ENCODE measurements at places on chromosomes 1 and 21.

DNA sequence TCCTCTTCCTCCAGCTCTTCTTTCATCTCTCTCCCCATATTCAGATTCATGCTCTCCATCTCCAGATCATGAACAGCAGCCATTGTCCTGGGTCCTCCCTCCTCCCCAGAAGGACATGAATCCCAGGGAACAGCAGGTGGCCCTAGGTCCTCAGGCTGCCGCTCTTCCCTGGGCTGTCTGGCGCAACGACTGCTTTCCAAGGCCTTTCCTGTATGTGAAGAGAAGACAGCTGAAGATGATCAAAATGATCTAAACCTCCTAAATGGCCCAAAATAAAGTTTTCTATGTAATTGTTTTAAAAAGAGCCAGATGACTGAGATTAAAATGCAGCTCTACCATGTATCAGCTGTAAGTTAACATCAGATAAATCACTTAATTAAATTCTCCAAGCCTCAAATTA lies 22.5 kb downstream of the RHBDL2 start:
- peak; percentile 11 for DNase-seq

DNA sequence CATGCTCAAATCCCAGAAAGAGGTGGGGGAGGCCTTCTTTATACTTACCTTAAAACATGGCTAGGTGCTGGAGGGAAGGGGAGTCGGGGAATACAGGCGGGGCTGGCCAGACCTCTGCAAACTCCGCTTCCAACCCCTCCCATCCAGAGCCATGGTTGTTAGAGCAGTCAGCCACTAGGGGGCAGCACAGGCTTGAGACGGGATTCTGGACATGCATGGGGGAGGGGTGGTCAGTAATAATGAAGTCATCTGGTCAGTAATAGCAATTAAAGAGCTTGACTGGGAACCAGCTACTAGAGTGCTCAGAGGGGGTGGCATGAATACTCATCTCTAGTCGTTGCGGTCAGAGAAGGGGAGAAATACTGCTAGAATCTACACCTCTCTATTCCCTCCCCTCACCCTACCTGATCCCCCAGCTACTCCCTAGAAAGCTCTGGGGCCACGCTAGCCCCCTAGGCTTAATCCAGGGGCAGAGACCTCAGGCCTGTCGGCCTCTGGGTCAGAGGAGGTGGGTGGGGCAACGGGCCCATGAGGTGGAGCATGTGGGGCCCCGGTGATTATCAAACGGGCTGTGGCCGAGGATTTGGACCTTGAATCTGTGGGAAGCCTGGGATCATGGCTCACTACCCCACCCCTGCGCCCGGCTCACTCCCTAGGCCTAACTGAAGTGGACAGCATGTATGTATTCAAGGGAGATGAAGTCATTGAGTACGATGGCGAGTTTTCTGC lies 2.9 kb downstream of the CASQ1 start:
- DNase-seq, result peak; percentile 86

- no peak for DNase-seq
Measured at GRCh38 chr1:36157115-36157903, 1.3 kb downstream of the MAP7D1 start.

- no peak for DNase-seq
Measured at GRCh38 chr1:177558372-177558771, 387.6 kb downstream of the BRINP2 start.

DNA sequence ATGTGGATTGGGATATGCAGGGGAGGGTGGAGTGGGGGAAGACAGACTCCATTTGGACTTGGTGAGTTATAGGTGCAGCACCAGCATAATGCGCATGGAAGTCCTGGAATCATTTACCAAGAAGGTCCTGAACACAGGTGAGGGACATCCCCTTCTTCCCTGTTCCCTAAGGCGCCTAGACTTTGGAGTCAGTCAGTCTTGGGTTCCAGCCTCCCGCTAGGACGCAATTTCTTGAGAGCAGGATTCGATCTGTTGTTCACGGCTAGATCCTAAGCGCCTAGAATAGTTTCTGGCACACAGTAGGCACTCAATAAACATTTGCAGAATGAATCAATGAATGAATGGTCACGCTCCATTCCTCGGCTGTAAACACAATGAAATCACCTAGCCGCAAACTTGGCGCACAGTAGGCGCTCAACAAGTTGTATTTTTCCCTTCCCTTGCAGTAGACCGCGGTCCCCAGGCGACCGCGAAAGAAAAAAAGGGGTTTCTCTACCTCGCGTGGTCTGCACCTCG lies 1.0 kb upstream of the AK4 start:
- DNase-seq, result no peak

DNA sequence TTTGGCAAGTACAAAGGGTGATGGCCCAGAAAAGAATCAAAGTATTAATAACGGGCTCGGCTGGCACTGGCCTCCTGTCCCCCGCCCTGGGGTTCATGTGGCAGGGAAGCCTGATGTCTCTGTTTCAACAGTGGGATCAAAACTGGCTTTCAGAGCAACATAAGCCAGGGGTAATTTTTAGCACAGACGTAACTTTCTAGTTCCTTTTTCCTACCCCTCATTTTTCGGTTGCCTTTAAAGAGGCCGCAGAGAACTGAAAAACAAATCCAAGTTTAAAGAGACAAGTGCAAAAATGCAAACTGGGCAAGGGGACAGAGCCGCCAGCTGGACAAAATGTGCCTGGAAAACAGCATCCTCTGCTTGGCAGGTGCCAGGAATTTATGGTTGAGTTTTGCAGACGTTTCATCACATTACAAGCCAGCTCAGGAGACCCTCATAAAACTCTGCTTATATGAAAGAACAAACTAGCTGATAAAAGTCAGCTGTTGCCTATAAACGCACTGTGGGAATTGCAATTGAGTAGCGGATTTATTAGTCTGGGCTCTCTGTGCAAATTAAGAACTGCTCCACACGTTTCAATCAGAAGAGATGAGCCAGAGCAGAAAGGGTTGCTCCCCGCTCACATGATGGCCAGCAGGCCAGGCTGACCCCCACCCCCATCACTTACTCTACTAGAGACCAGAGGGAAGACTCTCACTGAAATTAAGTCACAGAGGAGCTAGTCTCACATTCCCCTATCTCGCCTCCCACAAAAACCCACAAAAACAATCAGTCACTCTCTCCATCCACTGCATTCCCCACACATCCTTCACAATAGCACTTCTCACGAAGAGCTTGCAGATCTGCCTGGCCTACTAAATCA lies 15.8 kb upstream of the CDCA8 start:
- DNase-seq, result no peak

GRCh38 chr1:198254521-198254920 lies 97.7 kb downstream of the NEK7 start:
- DNase-seq, result no peak

Data from fibroblast of upper back skin (primary cell).